Stimulated activated CD4-positive, alpha-beta T cell treated with anti-CD3 and anti-CD28 coated beads, Interleukin-4, amount 100 ng/mL, for 1 hour (primary cell): ENCODE measurements at places on chromosomes 13 and 19.
A peak's percentile ranks its signal among the peaks of the same experiment; 100 is the strongest.

GRCh38 chr19:34171539-34171876 is 796 bp upstream of the LSM14A start:
- DNase-seq: peak; percentile 46

GRCh38 chr19:16587833-16588823 is 15.9 kb upstream of the SLC35E1 start:
- peak; percentile 47 for DNase-seq

DNA sequence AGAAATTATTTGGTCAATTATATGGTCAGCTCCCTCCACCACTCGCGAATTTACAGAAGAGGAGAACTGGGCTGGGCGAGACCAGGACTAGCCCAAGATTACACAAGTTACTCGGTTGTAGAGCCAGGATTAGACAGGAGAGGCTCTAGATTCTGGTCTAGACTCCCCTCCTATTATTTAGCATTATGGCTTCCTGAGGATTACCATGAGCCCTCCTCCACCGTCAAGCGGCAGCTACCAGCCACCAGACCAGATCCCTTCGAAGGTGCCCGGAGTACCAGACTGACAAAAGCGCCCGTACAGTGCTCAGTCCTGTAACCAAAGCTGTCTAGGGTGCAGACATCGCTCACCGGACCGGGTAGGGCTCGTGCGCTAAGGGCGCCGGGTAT is 497 bp upstream of the MLNR start:
- DNase-seq: no peak

- no peak for DNase-seq
Measured at GRCh38 chr13:98097749-98098148, 45.1 kb upstream of the FARP1 start.

DNA sequence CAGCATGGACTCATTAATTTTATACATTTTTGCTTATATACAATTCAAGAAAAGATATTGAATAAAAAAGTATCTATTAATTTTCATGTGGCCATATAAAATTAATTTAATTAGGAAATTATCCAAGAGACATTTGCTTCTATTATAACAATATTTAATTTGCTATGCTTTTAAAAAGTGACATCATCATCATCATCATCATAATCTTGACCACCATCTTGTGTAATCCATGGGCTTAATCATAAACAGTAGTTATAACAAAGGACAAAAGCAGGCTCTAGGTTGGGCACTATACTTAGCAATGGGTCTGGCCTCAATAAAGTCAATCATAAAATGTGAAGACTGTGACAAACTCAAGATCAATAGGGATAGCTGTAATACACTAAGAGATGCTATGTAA is 1031.6 kb downstream of the SLITRK1 start:
- no peak for DNase-seq
